ENCODE measurements at places on chromosomes 11 and 22.

GRCh38 chr11:57197762-57198161, 16.0 kb downstream of the LRRC55 start:
- no peak for DNase-seq

DNA sequence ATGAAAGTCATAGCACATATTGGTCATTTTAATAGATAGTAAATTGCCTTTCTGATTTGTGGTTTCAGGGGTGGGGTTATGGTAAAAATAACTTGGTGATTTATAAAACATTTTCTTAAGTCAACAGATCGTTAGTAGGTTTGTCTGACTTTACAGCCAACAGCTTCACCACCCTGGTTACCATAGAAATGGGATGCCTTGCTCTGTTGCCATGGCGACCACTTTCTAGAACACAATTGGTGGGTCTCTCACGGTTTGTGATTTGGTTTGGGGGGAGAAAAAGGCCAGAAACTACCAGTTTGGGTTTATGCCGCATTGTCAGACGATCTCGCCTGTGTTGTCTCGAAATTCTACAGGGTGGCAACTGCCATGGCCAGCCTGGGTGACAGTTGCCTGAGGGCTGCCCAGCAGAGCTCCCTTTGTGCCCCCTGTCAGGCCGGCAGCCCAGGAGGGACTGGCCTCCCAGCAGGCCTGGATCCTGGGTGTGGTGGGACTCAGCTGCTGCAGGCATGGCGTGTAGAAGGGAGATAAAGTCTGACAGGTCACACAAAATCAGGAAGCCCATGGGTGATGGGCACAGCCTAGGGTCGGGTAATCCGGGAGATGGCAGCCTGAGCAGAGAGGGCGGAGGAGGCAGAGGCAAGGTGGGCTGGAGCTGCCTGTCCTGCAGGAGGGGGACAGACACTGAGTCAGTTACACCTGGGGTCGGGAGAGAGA, 30.9 kb downstream of the KCNC1 start:
- no peak for DNase-seq

DNA sequence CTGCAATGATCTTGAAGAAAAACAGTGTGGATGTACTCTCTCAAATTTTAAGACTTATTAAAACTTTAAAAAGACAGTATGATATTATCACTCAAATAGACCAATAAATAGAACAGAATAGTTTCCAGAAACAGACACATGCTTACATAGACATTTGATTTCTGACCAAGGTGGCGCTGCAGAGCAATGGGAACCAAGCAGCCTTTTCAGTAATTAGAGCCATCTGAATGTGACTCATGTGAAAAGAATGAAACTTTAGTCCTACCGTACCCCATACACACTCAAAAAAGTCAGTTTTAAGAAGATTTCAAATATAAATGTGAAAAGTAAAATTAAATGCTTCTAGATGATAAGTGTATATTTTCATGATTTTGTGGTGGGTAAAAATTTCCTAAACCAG, 74.2 kb upstream of the MS4A8 start:
- no peak for DNase-seq

GRCh38 chr22:38505541-38506117, 482 bp downstream of the DDX17 start:
- DNase-seq = peak; percentile 41

DNA sequence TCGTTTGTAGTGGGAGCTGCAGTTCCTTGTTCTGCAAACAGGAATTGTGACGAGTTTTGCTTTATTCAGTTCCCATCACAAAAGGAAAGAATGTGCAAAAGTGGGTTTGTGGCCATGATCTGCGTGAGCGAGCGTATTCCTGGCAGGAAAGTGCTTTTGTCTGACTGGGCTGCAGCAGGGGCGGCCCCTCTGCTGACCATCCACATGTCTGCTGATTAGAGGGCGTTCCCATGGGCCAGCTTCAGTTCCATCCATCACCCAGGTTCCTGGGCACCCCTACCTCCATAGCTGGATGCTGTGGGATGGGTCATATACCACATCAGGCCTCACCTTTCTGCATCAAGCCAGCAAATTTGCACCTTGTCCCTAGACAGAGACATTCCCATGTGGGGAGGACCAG, 28.9 kb upstream of the GAL start:
- no peak for DNase-seq

GRCh38 chr11:117479372-117479771, 151.7 kb downstream of the CEP164 start:
- DNase-seq = no peak

- no peak for DNase-seq
Measured at GRCh38 chr22:16845465-16845864, 20.3 kb upstream of the XKR3 start.

DNA sequence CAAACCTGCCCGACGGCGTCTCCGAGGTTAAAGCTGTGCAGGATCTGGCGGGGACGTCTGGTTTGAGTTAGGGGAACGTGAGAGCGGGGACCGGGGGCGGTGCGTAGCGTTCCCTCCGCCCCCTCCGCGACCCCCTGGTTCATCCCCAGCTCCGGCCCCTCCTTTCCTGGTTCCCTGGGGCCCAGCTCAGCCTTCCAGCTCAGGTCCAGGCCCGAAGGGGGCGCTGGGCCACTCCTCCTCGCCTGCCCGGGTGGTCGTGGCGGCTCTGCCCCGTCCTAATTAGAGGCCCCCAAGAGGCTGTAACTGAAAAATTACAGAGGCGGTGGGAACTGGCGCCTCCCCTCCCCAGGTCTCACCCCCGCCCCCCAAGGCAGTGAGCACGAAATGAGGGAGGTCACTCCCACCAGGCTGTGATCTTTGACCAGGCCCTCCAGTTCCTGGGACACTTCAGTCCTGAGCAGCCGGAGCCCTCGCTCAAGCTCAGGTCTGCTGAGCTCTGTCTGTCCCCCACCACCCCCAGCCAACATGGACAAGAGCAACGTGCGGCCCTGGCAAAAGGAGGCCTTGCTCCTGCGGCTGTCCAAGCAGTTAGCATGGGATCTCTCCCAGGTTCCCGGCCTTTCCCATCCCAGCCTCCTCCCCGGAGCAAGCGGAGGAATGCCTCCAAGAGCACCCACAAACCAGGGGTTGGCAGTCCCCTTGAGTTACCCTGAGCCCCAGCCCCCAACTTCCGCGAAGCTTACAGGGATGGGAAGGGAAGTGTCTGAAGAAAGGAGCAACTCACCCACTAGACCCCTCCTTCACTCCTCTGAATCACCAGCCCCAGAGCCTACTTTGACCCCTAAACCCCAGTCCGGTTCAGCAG, 3.3 kb downstream of the CD248 start:
- no peak for DNase-seq

DNA sequence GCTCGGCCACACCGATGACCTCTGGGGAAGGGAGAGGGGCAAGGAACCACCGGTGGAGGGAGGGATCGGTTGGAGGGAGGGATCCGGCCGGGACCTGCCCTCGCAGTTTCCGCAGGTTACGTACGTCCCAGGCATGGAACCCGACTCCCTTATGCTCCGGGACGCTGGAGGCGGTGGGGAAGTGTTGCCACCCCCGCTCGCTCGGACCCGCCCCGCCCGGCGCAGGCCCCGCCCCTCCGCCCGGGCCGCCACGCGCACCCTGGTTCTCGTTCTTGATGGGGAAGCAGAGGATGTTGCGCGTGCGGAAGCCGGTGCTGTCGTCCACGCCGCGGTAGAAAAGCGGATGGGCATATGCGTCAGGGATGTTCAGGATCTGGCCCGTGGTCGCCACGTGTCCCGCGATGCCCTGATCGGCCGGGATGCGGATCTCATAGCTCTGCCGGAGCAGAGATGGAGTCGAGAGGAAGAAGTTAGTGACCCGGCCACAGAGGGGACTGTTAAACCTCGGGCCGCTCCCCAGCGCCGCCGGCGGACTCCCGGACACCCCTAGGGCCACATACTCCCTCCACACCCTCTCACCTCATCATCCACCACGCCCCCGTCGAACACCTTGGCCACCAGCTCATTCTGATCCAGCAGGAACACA, 89.8 kb downstream of the PDE2A start:
- no peak for DNase-seq

DNA sequence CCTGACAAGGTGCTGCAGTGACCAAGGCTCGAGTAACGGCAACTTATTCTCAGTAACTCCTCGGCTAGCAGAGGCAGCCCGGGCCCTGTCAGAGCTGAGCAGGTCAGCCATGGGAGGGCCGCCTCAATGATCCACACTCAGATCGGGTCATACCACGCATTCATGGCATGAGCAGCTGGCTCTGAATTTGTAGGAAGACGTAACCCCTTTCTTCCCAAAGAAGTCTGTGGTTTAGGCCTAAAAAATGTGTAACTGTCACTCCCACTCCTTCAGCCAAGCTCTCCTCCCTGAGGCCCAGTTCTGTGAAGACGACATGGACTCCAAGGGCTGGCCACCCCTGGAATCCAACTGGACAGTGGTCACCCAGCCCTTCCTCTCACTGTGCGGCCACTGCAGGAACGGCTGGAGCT, 30.0 kb downstream of the PPP2R1B start:
- no peak for DNase-seq

- DNase-seq = no peak
Measured at GRCh38 chr11:87719326-87720073, 455.7 kb downstream of the RAB38 start.

GRCh38 chr11:86803136-86804045, 3.0 kb downstream of the PRSS23 start:
- DNase-seq = no peak
